Activated CD8-positive, alpha-beta memory T cell treated with anti-CD3 and anti-CD28 coated beads, Interleukin-2, amount 50 U/mL, for 48 hours (primary cell): ENCODE measurements at places on chromosomes 6 and 20.

GRCh38 chr20:17889226-17889625, 79.4 kb downstream of the SNX5 start:
- no peak for DNase-seq

DNA sequence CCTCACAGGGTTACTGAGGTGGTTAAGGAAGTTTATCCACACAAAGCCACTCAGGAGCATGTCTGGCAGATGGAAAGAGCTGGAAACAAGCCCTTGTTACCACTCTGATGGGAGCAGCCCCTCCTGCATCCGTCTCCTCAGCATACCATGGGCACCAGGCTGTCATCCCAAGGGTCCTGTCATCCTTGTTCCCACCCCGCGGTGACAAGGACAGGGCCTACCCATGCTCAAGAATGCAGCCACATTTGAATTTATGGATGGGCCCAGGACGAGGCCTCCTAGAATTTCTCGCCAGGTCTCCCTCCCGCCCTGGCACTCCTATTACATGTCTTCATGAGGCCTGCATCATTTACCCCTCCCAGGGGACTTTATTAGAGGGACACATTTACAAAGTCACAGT, 60.0 kb downstream of the NPEPL1 start:
- DNase-seq, result no peak

- DNase-seq, result no peak
Observed at GRCh38 chr6:157758516-157759023, 64.5 kb upstream of the SNX9 start.

DNA sequence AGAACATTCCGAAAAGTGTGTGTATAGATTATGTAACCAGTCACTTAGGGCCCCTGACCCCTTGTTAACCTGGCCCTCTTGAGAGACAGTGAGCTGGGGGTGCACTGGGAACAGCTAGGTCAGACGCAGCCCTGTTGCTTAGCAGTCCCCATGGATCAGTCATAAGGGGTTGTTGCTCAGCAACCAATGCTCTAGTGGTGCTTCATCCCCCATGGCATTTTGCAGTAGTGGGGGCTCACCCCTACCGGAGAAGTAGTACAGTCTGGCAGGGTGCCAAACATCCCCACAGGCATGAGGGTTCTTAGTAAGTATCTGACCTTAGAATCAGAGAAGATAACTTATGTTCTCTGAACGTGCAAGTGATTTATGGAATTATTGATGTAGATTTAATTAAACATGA, 12.3 kb downstream of the PKIB start:
- DNase-seq, result no peak

DNA sequence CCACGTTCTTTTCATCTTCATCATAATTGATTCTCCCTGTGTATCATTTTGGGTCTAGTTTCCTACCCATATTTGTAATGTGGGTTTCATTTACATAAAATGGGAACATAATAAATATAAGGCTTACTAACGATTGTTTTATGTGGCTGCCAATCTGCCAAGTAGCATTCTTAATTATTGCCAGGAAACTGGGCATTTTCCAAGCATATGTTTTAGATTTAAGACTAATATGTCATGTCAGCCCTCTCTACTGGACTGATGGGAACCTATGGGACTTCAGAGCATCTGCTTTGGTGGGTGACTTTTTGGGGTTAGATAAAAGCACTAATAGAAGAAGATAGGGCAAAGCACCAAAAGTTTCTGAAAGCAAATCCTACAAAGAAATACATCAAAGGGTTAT, 157.5 kb downstream of the TBX18 start:
- no peak for DNase-seq

GRCh38 chr6:42394881-42395620, 56.7 kb downstream of the TRERF1 start:
- DNase-seq, result peak; percentile 59

DNA sequence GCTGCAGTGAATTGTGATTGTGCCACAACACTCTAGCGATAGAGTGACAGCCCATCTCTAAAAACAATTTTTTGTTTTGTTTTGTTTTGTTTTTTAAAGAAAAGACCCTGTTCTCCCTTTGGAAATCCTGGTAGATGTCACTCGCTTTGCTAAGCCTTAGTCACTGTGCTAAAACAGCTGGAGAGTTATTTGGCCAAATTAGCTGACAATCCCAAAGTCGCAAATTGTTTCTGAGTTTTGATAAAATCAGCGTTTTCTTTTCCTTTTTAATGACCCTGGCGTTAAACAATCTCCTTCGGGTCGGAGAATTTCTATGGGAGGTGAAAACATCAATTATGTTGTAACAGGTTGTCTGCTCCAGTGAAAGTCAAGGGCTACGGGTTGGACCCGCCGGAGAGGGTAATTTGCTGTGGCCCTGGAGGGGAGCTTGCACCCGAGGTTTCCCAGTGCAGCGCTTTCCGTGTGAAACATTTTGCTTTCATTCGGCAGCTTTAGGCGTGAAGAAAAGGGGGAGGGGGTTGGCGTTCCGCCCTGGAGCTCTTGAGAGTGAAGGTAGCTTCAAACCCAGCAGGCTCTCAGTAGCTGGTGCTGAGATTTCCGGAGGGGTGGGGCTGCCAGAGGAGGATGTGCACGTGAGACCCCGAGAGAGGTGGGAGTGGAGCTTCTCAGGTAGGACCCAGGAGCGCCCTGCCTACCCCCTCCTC, 296.6 kb downstream of the PHACTR1 start:
- DNase-seq, result no peak

DNA sequence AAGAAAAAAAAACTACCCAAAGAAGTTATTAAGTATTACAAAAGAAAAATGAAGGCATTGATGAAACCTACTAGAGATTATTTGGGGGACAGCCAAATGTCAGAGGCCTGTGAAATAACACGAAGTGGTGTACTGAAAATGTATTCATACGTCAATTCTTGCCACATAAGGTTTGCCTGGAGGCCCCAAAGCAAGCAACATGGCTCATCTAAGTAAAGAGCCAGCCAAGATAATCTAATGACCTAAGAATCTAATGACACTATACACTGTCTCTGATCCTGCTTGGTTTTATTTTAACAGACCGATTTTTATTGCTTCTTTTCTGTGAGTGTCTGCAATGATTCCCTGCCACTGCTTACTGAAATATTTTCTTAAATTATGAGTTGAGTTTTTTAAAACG, 34.7 kb downstream of the FILIP1 start:
- DNase-seq, result no peak

DNA sequence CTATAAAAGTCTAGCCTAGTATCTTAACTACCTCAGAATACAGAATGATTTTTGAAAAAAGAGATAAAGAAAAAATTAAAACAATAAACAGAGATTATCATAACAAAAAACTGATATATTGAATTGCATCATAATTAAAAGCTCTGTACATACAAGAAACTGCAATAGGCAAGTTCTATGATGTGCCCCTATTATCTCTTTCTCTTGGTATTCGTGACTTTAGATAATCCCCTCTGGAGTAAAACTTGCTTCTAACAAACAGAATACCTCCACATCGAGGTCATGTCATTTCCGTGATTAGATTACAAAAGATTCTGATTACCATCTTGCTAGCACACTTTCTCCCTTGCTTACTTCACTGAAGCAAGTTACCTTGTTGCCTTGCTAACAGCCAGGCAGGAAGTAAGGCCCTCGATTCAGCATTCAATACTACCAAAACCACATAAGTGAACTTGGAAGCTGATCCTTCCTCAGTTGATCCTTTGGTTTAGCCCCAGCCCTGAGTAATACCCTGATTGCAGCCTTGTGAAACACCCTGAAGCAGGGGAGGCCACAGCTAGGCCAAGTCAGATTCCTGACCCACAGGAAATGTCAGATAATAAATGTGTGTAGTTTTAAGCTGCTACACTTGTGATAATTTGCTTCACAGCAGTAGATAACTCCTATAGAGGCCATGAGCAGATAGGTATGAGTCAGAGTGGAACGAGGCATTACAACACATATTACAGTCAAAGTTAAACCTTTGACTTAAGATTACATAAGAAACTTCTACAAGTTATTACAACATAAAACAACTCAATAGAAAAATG, 53.7 kb upstream of the TMX4 start:
- DNase-seq, result no peak

- no peak for DNase-seq
Observed at GRCh38 chr6:148866657-148867268, 119.9 kb downstream of the UST start.

DNA sequence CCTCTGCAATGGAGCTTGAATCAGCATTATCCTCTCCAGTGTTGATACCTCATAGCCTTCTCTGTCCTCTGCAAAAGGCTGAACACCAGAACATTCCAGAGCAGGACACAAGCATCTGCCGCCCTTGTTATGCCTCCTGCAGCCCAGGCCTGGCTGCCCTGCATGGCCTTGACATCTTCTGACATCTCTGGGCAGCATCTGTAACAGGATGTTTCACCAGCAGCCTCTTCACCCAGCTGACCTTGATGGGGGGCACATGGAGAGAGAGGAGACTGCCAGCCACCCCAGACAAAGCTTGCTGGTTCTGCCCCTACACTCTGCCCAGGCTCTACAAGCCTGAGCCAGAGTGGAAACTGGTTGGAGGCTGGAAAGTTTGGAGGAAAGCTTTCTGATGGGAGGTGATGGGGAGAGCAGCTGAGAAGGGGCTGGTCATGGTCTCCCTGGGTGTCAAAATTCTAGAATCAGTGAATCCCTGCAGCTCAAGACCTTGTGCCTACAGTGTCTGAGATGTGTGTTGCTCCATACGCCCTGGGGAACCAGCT, 145.1 kb downstream of the MRPL14 start:
- DNase-seq, result peak; percentile 26

- no peak for DNase-seq
Observed at GRCh38 chr6:44060612-44061374, 66.5 kb downstream of the MRPL14 start.

- no peak for DNase-seq
Observed at GRCh38 chr6:12586721-12587480, 129.7 kb upstream of the PHACTR1 start.
